ENCODE measurements at places on chromosomes 3 and 15. TPM values are rescaled to one million over a fixed set of nuclear protein-coding genes. Genes with fewer than 3 reads are reported as not detected.
A peak's percentile ranks its signal among the peaks of the same experiment; 100 is the strongest.

- no peak for DNase-seq
Observed at GRCh38 chr15:64982472-64982871, 7.2 kb downstream of the SPG21 start.

- DNase-seq: no peak
Observed at GRCh38 chr3:112129925-112130637, 3.0 kb downstream of the GCSAM start.

DNA sequence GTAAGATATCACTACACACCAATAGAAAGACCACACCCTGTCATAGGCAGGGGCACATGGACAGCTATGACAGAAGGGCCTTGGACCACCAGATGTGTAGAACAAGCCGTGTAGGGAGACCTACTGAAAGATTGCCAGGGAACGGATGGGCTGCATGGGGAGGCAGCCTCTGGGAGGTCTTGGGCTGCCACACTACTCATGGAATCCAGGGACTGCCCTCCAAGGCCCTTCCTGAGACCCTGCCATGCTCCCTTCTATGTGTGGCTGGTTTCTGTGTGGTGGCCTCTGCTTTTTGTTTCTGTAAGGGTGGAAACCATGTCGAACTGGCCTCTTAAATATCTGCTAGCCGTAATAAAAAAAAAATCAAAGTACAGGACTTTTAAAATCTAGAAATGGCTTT is 86.9 kb downstream of the OCA2 start:
- no peak for DNase-seq

- DNase-seq: no peak
Observed at GRCh38 chr3:32292085-32292796, 53.8 kb downstream of the CMTM8 start.

- DNase-seq: no peak
Observed at GRCh38 chr3:179949869-179950268, 86.9 kb downstream of the PEX5L start.

- DNase-seq: no peak
Observed at GRCh38 chr3:148146947-148147826, 550.5 kb upstream of the AGTR1 start.

DNA sequence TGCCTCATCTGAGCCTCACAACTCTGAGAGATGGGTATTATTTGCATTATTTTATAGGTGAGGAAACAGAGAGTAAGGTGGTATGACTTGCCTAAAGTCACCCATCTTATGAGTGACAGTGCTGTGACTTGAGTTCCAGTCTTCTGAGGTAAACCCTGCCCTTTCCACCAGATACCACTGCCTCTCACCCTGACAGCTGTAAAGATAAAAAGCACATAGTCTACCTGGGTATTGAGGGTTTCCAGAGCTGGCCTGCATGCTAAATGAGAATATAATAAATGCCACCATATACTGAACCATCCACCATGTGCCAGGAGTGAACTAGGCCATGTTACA is 25.6 kb downstream of the RASGRP1 start:
- DNase-seq: no peak

DNA sequence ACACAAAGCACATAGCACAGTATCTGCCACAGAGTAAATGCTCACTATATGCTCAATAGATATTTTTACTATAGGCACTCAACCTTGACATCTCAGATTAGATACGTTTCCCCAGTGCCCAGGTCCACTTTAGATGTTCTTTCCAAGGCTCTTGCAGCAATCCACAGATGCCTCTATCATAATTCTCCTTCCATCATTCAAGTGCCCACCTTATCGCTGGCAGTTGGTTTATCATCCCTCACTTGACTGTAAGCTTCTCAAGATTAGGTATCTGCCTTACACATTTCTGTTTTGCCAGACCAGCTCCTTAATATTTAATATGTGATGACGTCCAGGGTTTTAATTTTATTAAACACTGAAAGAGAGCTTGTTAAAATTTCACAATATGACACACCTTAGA is 8.6 kb downstream of the NCEH1 start:
- no peak for DNase-seq

- DNase-seq: peak; percentile 73
Observed at GRCh38 chr15:33086500-33087121, 107.9 kb downstream of the FMN1 start.

- no peak for DNase-seq
Observed at GRCh38 chr3:53109891-53110771, 20.1 kb downstream of the RFT1 start.

DNA sequence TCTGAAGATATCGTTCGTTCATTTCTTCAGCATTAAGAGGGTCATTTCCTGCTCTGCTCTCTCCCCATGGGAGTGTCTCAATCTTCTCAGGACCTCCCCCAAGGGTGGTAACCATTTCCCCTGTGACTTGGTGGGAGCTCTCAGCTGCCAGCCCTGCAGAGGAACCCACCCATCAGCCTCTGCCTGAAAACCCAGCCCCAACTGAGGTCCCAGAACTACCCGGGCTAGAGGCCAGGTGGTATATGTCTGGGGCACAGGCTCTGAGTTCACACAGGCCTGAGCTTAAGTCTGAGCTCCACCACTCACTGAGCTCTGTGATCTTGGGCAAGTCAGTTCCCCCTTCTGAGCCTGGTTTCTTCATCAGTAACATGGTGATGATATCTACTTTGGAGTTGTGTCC is 10.0 kb upstream of the ATP2B2 start:
- no peak for DNase-seq

GRCh38 chr3:175965036-175965435 is 1105.9 kb downstream of the NAALADL2 start:
- DNase-seq: no peak

GRCh38 chr15:87245592-87245991 is 1010.9 kb downstream of the NTRK3 start:
- DNase-seq: no peak

DNA sequence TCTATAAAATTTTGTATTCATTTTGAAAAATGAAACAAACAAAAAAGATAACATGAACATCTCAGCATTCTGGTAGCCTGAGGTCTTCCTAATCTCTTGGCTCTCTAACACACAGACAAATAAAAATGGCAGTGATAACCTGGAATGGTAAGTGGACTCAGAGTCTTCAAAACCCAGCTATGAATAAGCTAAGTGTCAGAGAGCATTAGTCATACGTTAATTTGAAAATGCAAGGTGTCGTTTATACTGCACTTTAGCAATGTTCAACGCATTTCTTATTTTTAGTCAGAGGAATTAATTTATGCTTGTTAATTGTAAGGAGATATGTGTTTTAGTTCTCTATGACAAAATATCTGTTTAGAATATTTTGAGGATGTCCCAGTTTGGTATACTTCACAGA is 294.3 kb downstream of the NEK10 start:
- DNase-seq: no peak

DNA sequence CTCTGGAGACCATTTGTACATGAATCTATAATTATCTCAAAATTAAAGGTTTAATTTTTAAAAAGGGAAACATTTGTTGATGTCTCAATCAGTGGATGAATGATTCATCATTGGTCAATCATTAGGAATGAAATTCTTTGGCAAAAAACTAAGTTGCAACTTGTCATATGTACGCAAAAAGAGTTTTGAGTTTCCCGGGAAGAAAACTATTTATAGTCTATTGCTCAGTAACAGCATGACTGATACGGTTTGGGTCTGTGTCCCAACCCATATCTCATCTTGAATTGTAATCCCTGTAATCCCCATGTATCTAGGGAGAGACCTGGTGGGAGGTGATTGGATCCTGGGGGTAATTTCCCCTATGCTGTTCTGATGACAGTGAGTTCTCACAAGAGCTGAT is 765.8 kb upstream of the ROBO1 start:
- no peak for DNase-seq

- DNase-seq: no peak
Observed at GRCh38 chr15:30990446-30991254, 778 bp downstream of the MTMR10 start.

- no peak for DNase-seq
Observed at GRCh38 chr3:185629554-185630181, 43.6 kb downstream of the SENP2 start.

DNA sequence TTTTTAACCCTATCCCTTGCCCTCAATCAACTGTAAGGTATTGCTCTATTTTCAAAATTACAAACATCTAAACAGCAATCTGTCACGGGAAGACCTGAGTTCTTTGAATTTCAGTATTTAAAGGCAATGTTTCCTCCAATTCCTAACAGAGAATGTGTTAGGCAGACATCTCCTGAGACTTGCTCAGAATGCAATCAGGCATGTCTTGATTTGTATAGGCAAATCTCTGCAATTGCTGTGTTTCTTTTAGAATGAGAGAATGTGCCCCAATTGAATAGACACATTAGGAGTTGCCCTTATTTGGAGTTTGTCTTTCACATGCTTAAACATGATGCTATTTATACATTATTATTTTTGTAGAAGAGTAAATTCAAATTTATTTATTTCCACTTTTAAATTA is 205.6 kb downstream of the CADM2 start:
- no peak for DNase-seq

DNA sequence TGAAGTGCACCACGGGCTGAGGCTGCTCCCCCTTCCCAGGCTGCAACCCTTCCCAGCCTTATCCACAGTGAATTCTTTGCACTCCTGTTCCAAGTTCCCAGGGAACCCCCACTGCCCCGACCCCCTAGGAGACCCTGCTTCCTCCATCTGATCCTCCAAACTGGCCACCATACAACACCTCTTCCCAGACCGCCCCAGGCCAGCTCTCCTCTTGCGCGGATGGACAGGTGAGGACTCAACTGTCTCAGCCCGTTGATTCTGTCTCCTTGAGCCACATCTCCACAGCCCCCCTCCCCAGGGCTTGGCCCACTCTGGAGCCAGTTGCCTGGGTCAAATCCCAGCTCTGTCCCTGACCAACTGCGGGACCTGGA is 21.7 kb downstream of the GRIP2 start:
- no peak for DNase-seq

- DNase-seq: no peak
Observed at GRCh38 chr3:132421832-132422231, 4.5 kb downstream of the DNAJC13 start.

DNA sequence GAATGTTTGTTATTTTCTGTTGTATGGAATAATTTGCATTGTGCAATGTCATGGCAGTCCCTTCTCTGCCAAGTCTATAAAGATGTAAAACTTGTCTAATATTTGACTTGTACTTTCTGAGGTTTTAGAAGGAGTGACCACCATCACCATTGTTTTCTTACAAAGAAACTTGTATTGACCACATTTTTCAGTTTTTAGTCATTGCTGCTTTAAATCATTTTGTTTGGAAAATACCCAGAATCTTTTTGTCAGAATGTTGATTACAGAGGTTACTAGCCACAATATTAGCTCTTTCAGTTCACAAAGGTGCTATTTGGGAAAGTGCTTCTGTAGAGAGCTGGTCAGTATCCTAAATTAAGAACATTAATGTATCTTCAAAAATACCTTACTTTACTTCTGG is 532.4 kb upstream of the GBE1 start:
- no peak for DNase-seq

DNA sequence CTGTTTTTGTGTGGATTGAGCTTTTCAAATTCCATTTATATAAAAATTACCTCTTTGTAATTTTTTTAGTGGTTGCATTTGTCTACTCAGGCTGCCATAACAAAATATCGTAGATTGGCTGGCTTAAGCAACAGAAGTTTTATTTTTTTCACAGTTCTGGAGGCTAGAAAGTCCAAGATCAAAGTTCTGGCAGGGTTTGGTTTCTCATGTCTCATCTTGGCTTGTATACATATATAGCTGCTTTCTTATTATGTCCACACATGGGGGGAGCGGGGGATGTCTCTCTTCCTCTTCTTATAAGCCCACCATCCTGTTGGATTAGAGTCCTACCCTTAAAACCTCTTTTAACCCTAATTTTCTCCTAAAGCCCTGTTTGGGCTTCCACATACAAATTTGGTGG is 28.5 kb downstream of the MGA start:
- no peak for DNase-seq

DNA sequence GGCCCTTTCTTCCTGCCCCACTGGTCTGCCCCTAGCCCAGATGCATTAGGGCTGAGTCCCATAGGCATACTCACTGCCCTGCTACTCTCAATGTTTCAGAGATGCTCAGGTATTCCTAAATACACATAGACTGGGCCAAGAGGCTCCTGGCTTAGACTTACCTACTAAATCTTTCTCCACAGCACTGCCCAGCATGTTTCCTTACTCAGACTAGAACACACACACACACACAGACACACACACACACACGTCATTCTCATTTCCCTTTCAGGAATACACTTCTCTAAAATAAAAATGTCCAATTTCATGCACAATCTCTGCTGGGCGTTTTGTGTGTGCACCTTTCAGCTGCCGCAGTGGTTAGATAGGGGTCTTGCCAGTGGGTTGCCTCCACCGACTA is 175.7 kb downstream of the FAM43A start:
- no peak for DNase-seq

- no peak for DNase-seq
Observed at GRCh38 chr15:33113666-33114373, 80.7 kb downstream of the FMN1 start.

- no peak for DNase-seq
Observed at GRCh38 chr3:65786890-65787289, 251.8 kb downstream of the MAGI1 start.

GRCh38 chr3:45011756-45012508 is 14.2 kb upstream of the CLEC3B start:
- no peak for DNase-seq

- no peak for DNase-seq
Observed at GRCh38 chr3:172370419-172370818, 77.8 kb downstream of the GHSR start.

Gene TNFAIP8L3
- total RNA-seq: not detected

Gene SCG5
- total RNA-seq: not detected

Gene PCLAF
- total RNA-seq: 2.2 TPM

Gene ATRIP
- 11.0 TPM for total RNA-seq

Gene C3orf85
- total RNA-seq: not detected

Gene KNSTRN
- 5.6 TPM for total RNA-seq

Gene TMCC1
- 36.7 TPM for total RNA-seq

Gene HDC
- total RNA-seq: 494 TPM

Gene GPR149
- total RNA-seq: not detected

Gene APOD
- total RNA-seq: not detected

Gene FBXL22
- 0.33 TPM for total RNA-seq

Gene FOXB1
- not detected for total RNA-seq

Gene ABHD14A
- total RNA-seq: 13.4 TPM

Gene CSK
- total RNA-seq: 334 TPM

Gene LEKR1
- 1.2 TPM for total RNA-seq

Gene HRG
- total RNA-seq: not detected

Gene CSNK1G1
- 34.0 TPM for total RNA-seq

Measured in natural killer cell (primary cell).